Esophagus squamous epithelium (tissue), 5 donors: ENCODE measurements at places on chromosomes 2 and 18.

GRCh38 chr2:85181844-85182456, 48.8 kb downstream of the TCF7L1 start:
- no peak for DNase-seq

- DNase-seq: no peak
Observed at GRCh38 chr2:181844551-181845290, 46.8 kb upstream of the ITPRID2 start.

DNA sequence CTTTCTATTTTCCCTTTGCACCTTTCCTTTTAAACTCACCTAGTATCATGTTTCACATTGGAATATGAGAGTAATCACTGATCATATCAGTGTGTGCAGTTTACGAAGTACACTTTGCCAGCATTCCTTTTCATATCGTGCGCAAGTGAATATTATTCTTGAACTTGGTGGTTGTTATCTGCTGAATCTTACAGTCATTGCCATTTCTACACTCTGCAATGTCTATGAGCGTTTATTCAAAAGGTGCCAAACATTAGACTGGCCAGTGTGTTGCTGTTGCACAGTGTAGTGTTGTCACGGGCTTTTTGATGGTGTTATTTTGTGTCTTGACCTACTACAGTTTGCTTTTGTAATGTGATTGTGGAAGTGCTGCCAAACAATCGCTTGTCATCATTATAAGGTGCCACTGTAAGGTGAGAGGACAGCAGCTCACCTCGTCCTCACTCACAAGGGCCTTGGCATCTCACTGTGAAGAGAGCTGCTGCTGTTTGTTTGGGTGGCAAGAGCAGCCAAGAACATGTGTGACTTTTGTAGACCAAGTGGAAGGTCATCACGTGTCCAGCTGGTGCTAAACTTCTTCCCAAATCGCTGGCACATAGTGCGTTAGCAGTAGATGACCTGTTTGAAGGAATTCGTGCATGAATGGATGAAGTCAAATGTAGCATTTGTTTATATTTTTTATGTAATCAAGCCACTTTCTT, 113.3 kb downstream of the MYO1B start:
- DNase-seq: no peak

- no peak for DNase-seq
Observed at GRCh38 chr2:37201766-37202165, 5.5 kb downstream of the CEBPZOS start.

- DNase-seq: no peak
Observed at GRCh38 chr18:58180738-58181353, 136.8 kb downstream of the NEDD4L start.
